Astrocyte (in vitro differentiated cells and primary cell): ENCODE measurements at places on chromosomes 6 and 20. TPM values are rescaled to one million over a fixed set of nuclear protein-coding genes. Genes with fewer than 3 reads are reported as not detected.

OGFR gene
- total RNA-seq, result 93.4 and 96.5 TPM in 2 replicates

TRIM10 gene
- not detected in 2 replicates for total RNA-seq

LAMA2 gene
- 1.7 and 1.8 TPM in 2 replicates for total RNA-seq

ZC3H12D gene
- 0.05 and 0.10 TPM in 2 replicates for total RNA-seq

C6orf132 gene
- total RNA-seq, result 3.3 and 5.3 TPM in 2 replicates

ADAM33 gene
- total RNA-seq, result 2.3 and 3.0 TPM in 2 replicates

GPX5 gene
- 4.3 and 6.6 TPM in 2 replicates for total RNA-seq

MICB gene
- total RNA-seq, result 4.1 and 5.8 TPM in 2 replicates

SYCP2 gene
- 0.27 and 0.72 TPM in 2 replicates for total RNA-seq

MEP1A gene
- not detected in 2 replicates for total RNA-seq

SLC35D3 gene
- not detected in 2 replicates for total RNA-seq

LIME1 gene
- 7.6 TPM in 2 replicates for total RNA-seq

DNA sequence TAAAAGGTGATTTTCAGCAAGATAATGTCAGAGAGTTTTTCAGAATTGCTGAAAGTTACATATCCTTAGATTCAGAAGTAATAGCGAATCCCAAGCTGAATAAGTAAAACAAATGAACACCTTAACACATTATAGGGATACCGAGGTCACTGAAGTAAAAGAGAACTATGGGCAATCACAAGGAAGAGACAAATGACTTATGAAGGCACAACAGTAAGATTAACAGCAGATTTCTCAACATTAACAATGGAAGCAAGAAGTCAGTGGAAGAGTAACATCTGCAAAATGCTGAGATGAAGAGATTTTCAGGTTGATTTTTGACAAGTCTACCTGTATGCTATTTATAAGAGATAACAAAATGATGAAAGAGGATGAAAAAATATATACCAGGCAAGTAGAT is 86.1 kb upstream of the EZR start:
- no peak for DNase-seq

DNA sequence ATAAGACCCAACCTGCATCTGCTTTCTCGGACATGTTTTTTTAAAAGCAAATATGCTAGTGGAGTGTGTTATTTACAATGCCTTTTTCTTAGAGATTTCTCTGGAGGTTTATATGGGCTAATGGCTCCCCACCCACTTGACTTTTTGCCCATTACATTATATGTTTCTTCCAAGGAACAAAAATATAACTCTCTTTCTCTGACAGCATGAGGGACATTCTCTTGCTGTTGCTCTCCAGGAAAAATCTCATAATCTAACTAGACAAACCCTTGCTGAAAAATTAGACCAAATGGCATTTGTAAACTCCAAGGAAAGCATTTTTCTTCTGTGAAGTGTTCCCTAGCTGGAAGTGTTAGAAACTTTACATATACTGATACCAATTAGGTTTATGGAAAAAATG is 213.7 kb downstream of the PRL start:
- DNase-seq, result no peak

GRCh38 chr6:141251286-141251685 is 881.4 kb upstream of the GJE1 start:
- no peak for DNase-seq

GRCh38 chr20:24961384-24962181 is 12.5 kb downstream of the CST7 start:
- no peak for DNase-seq

GRCh38 chr6:45606831-45607400 is 229.2 kb upstream of the SUPT3H start:
- no peak for DNase-seq

DNA sequence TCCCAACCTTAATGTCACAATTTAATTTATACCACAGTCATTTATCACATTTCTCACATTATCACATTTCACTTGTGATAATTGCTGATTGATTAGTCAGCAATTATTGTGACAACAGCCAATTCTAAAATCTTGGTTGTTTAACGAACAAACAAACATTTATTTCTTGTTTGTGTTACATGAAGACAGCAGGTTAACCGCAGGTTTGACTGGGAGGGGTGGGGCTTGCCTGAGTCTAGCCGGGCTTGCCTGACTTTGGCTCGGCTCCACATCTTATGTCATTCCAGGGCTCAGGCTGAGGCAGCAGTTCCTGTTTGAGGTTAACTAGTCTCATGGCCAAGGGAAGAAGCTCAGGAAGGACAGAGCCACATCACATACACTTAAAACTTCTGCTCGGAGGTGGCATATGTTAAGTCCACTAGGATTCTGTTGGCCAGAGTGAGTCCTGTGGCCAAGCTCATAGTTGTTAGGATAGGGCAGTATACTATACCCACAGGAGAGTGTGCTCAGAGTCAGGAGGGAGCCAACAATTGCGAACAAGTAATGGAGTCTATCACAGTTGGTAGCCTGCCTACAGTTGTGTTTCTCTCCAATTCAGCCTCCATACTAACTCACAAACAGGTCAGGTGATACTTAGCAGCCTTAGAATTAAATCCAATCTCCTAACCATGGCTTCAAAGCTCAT is 90.0 kb upstream of the IFNGR1 start:
- peak; percentile 64 for DNase-seq

DNA sequence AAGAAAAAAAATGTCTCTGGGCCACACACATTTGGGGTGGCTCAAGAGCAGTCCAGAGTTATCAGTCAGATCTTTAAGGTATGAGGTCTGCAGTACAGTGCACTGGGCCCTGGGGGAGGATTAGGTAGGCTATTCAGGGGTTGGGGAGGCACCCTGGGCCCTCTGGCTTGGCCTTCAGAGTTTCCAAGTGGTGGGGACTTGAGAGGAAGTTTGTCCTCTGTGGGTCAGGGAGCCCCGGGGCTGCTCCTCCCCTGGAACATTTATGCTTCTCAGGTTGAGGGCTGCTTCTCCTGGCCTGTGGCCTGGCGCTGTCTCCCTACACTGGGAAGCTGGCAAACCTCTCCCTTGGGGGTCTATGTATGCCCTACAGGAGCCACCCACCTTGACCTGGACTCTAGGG is 46.0 kb downstream of the PTK7 start:
- DNase-seq, result no peak

GRCh38 chr6:157929076-157929475 is 52.6 kb upstream of the SYNJ2 start:
- DNase-seq, result no peak

DNA sequence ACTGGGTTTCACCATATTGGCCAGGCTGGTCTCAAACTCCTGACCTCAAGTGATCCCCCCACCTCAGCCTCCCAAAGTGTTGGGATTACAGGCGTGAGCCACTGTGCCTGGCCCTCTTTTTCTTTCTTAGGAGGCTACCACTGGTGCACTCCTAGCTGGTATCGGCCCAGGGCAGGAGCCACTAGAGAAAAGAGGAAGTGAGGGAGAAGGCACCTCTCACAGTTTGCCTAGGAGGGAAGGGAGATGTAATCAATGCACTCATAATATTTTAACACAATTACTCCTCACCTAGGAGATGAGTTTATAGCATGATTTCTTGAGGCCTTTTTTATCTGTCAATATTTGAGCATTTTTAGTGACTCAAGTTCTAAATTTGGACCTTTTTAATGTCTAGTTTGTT is 189.0 kb upstream of the SOX4 start:
- DNase-seq, result no peak

DNA sequence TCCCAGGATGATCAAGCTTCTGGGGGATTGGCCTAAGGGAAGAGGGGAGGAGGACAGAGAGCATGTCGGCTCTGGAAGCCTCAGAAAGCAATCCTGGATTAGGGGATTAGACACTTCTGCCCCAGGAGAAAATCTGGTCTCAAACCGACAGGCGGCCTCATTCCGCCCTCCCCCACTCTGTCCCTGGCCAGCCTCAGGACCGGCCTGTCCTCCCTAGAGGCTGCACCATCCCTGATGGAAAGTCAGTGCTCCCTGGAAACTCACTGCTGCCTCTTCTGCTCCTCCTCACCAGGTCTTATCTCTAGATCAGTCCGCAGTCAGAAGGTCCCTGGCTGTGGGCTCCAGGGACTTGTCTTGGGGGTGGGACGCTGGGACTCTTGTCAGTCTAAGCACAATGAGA is 905 bp upstream of the SLC12A5 start:
- no peak for DNase-seq

DNA sequence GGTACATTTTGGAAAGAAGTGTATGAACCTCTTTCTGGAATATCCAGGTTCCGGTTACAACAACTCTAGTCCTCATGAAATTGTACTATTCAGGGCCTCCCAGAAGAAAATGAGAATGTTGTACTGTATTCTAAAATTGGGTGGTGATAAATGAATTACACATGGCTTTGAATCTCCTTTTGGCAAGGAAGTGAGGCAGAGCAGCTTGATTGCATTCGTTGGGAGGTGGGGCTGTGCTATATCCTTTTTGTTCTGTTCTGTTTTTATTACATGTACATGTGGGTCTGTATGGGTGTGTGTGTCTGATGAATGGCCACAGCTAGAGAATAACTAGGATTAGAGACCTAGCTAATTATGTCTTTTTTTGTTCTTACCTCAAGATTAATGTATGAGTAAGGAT is 37.8 kb upstream of the SNRPB2 start:
- no peak for DNase-seq

DNA sequence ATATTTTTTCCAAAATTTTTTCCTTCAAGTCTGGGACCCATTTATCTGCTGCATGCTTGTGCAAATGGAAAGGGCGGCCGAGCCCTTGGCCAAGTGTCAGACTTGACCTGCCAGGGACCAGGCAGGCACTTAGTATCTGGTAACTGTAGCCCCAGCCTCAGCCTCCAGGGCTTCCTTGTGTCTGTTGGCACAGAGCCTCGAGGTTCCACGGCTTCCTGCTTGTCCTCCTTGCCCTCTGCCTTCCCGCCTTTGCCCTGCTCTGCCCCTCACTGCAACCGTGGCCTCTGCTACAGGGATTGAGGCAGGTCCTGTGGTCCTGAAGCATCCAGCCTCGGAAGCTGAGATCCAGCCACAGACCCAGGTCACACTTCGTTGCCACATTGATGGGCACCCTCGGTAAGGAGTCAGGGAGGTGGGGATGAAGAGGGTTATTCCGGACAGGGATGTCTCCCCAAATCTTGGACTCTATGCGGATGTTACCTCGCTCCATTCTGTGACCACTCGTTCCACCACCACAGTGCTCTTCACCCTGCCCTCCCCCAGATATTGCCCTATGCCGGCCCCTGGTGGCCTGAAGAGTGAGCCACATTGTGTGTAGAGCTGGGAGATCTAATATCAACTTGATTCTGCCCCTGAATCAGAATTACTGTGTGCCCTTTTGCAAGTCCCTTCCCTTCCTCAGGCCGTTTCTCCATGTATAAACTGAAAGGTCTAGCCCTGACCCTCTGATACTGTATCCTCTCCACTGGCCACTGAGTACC is 41.5 kb upstream of the SRF start:
- DNase-seq, result no peak

GRCh38 chr20:50759678-50760077 is 28.3 kb downstream of the PARD6B start:
- DNase-seq, result no peak

- no peak for DNase-seq
Observed at GRCh38 chr6:163725008-163725941, 310.8 kb downstream of the QKI start.

DNA sequence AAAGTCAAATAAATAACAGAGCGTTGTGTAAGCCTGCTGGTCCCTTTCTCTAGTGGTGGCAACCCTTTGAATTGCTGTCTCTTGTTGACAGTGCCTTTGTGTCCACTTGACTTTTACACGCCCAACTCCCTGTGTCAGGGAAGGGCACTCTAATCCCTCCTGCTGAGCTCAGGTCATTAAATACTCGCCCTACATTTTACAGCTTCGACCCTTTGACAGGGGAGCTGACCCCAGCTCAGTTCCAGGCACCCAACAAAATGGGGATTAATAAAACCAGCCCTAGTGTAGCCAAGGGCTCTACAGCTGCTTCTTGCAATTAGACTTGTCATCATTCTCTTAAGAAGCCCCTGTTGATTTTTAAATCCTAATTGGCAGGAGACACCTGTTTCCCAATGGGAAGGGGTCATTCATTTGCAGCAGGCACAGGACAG is 308.2 kb downstream of the EYA4 start:
- DNase-seq, result no peak

DNA sequence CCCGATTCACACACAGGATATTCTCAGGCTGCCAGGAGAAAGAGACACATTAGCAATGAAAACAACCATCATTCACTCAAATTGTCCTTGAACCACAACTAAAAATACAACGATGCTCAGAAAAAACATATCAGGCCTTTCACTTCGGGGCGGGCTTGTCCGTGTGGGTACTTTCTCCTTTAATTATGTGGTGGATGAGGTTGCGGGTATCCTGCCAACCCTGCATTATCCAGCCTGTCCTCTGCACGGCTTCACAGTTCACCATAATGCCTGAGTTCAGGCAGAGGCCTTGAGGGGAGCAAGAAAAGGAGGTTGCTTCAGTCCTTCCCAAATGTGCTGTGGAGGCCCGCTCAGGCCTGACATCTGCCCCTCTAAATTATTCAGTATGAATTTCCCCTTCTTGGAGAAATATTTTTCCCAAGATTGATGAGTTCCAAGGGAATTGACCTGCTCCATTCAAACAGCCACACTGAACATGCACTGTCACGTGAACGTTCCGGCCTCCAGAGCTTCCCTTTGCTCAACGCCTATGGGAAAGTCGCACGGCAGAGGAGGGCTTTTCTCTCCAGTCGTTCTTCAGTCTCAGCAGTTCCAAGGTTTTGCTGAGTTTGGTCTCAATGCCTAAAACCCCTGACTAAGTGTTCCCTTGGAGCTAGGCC is 70.3 kb downstream of the MYLK4 start:
- DNase-seq, result no peak

DNA sequence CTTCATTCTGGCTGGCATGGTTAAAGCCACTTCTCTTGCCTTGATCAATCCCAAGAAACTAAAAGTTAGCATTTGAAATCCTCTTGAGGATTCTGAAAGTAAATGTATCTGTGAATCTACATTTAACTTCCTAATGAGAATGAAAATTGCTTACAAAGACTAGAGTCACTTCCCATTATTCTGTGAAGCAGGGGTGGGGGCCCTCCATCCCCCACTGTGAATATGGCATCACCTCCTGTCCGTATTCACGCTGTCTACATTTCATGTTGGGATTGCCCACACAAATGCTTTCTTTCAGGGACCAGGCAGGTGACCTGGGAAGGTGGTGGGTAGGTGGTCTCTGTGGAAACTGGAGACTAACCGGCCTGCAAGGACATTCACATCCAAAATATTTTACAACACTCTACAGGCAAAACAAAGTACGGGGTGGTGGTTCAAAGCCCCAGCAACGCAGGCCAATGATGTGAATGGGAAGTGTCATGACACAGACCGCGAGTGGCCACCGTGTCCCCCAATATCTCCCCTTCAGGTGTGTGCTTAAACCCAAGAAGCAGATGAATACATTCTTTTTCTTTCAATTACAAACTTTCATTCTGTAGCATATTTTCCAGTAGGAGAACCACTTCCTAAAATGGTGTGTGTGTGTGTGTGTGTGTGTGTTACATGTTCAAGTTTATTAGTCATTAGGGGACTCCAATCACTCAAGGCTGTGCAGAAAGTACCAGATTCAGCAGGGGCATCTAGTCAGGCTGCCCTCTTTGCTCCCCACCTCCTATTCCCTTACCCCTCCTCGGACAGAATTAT is 132.2 kb downstream of the PRND start:
- no peak for DNase-seq

DNA sequence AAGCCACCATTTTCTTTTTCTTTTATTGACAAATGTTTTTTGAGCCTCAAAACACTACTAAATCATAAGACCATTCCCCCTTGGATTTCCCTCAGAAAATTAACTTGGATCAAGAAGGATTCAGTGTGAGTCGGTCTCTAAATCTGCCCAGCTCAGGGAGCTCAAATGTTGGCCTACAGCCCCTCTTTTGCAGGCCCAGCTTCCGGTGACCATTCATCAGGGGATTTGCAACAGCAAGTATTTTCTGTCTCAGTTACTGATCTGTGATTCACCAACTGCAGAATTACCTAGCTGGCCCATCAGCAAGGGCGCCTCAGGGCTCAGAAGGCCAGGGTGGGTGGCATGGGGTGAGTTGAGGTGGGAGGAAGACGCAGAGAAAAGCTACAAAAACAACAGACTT is 318.1 kb downstream of the CDC5L start:
- no peak for DNase-seq
